ENCODE measurements at places on chromosomes 1 and 21.

GRCh38 chr1:2908081-2908480, 106.6 kb upstream of the TTC34 start:
- DNase-seq: no peak

DNA sequence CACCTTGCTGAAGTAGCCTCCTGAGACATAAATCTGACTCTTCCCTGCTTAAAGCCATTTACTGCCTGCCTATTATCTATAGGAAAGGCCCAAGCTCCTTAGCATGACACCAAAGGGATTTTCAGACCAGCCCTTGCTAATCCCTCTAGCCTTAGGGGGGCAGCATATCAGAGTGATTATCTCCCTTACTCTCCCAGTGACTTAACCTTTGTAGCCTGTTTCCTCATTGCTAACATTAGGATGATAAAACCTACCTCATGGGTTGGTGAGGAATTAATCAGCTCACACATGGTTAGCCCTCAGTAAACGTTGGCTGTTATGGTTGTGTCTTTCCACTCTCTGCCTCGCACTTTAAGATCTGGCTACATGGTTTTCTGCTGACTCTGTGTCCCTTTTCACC, 70.1 kb downstream of the ROR1 start:
- DNase-seq: no peak

- DNase-seq: no peak
Measured at GRCh38 chr1:161933592-161934588, 89.8 kb downstream of the OLFML2B start.

GRCh38 chr1:47477595-47478080, 39.8 kb downstream of the FOXD2 start:
- no peak for DNase-seq

- DNase-seq: no peak
Measured at GRCh38 chr1:15974855-15975254, 1.0 kb downstream of the ZBTB17 start.

- no peak for DNase-seq
Measured at GRCh38 chr1:73761559-73761958, 436.4 kb downstream of the LRRIQ3 start.

DNA sequence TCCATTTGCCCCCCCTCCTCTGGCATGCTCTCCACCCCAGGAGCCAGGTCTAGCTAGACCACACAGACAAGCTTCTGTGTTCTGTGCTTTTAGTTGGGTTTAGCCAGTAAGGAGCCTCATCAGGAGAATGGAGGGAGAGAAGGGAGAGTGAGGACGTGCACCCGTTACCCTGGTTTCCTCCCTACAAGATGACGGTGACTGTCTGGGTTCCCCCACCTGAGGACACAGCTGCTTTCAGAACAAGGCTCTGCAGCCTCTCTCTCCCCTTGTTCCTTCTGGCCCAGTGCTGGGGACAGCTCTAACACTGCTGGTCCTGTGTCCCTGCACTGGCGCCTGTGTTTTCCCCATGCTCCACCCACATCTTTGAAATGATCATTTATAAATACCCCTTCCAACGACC, 184.4 kb upstream of the GALNT2 start:
- DNase-seq: no peak

- no peak for DNase-seq
Measured at GRCh38 chr1:217027403-217028080, 304.3 kb upstream of the ESRRG start.
